Right renal pelvis (tissue), 4 donors: ENCODE measurements at places on chromosomes 11 and 22.

GRCh38 chr11:119206511-119207414 is 624 bp downstream of the CBL start:
- DNase-seq = peak; percentile 45

DNA sequence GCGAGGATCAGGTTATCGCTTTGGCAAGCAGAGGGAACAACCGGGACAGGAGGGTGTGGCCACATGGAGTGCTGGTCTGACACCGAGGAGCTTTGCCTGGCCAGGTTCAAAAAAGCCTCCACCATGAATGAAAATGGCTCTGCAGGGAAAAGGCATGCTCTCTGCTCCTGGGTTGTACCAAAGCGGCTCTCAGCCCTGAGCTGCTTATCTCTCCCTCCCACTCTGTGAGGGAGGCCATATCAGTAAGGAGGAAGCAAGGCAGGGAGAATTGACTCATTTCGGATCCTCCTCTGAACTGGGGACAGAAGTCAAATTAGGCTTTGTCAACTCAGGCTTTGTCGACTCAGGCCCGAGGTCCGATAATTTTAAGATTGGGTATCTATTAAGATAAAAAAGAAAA is 82.9 kb upstream of the CRTAM start:
- no peak for DNase-seq

- no peak for DNase-seq
Observed at GRCh38 chr11:31582697-31583096, 73.1 kb downstream of the ELP4 start.

- no peak for DNase-seq
Observed at GRCh38 chr22:38335077-38335476, 17.8 kb upstream of the CSNK1E start.

DNA sequence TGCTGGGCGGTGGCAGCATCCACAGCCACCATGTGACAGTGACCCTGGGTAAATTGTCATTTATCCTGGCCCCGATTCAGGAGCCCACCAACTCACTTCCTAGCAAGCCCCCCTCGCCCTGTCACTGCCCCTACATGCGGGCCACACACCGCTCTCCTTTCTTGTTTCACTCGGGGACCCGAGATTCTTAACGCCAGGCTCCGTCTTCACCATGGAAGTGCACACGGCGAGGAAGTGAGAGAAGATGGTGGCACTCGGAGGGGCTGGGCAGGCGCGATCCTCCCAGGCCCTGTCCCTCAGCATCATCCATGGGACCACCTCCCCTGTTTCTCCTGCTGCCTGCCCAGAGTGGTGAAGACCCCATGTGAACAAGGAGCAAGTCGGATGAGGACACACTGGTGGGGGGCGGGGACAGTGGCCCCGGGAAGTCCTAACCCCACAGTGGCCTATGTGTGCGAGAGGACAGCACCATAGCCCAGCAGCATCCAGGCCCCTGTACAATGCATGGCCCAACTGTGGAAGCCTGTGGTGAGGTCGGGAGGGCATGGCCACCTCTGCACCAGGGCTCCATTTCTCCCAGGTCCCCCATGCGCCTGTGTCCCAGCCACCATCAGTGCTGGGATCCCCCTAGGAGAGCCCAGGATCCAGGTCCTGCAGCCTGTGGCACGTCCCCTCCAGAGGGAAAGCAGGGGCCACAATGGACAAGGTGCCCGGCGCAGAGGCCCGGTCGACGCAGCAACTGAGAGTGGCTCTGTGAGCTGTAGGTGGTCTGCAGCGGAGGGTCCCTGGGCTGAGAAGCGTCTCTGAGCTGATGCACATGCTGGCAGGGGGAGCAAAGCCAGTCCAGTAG is 262.8 kb downstream of the BRD1 start:
- DNase-seq = no peak

DNA sequence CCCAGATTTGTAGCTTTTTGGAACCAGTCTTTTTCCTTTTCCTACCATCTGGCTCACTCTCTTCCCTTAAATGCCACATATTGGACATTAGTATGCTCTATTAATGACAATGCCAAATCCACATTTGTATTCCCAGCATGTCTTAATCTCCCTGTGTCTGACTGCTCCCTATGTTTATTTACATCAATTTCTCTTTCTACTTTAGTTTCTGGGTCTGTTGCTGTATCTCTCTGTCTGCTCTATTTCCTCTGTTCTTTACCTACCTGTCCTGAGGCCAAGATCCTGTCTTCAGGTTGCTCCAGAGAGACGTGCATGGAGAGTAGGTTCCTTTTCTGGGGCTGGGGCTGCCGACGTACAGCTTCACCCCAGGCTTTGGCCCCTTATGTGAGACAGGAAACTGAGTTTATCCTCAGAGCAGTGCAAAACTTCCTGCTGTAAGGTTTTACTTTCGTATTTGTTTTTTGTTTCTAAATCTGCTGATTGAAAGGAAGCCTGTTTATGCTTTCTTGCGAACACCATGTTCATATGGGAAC is 25.6 kb downstream of the OR2AG2 start:
- DNase-seq = no peak

DNA sequence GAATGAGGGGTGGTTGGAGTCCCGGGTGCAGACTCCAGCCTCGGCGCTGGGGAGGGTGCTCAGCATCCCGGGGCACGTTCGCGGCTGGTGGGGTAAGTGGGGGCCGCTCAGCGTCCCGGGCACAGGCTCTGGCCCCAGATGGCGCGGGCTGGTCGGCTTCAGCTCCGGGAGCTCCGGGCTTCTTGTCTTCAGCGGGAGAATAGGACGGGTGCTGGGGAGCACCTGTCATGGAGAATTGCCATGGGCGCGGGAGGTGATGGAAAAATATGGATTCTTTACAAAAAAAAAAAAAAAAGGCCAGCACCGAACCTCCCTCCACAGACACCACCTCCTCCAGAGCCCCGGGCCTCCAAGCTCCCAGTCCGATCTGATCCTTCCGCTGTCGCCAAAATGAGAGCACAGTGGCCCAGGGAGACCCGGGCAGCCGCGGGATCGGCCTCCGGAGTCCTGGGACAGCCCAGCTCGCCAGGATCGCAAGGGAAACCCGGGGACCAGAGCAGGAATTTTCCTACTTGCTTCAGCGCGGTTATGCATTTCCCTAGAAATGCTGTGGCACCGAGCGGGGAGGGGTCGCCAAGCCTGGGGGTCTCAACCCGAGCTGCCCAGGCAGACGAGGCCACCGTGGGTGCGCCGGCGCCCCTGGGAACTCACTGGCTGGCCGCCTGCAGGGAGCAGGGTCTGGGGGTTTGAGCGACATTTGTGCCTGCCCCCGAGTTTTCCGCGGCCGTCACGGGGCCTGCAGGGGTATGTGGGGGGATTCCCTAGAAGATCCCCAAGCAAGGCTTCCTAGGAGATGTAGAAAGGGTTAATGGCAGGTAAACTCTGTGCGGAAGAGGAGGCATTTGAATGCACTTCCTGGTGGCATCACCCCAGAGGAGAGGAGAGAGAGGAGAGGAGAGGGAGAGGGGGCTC is 1336.9 kb downstream of the BRD1 start:
- no peak for DNase-seq

DNA sequence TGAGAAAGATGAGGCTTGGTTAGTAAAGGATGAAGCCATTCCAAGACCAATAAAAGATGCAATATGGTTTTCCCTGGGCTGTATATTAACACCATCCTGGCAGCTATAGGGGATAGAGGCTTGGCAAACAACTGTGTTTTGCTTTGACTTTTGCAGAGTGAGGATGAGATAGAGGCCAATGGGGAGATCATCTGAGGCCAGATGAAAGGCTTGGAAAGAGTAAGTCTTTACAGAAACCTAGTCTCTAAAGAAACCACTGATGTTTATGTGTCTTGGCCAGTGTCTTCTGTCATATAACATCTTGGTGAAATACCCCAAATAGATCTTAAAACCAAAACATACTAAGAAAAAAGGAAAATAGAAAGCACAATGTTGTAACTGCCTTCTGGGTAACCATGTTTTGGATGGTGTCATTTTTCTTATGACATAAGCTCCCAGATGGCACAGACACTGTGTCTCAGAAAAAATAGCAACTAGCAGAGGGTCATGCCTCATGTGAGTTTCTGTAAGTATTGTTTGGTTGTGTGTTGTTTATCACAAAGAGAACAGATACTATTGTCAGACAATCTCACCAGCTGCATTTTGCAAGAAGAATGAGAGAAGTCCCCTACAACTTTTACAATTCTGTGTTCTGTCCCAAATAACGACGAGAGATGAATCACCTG is 305.4 kb downstream of the ST3GAL4 start:
- DNase-seq = no peak

DNA sequence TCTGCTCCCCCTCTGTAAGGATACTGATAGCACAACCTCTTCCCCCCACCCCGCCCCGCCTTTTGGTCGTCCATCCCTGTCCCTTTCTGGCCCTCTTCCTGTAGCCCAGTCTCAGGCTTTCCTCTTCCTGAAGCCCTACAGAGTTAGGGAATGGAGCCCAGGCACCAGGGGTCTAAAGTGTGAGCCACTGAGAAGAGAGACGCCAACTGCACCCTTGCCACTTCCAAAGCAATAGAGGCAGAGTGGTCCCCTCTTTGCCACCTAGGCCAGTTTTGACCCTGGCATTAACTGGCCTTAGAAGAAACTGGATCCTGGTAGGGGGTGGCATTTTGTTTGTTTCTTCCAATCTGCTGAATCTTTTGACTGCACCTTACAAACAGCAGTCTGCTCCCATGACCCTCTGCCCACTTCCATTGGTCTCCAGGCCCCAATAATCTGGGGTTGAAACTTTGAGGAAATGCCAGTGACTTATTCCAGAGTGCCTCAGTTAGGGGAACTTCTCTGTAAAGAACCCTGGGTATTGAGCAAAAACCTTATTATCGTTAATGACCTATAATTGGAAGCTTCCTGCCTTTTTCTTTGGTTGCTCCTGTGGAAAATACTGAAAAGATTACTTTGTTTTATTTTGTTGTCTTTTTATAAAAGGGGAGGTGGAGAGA is 9.7 kb upstream of the GRK2 start:
- no peak for DNase-seq

DNA sequence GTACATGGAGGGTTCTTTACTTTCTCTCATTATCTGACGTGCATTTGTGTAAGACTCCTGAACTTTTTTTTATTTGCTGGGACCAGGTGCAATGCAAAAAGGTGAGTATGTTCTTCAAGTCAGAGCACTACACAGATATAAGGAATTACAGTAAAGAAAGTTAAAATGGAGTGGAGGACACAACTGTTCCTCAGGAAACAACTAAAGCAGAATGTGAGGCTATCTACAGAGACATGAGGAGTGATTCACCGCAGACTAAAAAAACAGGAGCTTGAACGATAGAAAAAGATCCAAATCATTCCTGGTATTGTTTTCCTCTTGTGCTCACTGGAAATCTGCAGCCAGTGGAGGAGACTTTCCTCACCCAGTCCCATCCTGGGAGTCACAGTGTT is 106.2 kb downstream of the ABTB2 start:
- DNase-seq = no peak

- peak; percentile 60 for DNase-seq
Observed at GRCh38 chr11:74702383-74703007, 28.7 kb downstream of the CHRDL2 start.

GRCh38 chr11:82978422-82979099 is 77.0 kb downstream of the DDIAS start:
- DNase-seq = no peak
